ENCODE measurements at places on chromosomes 5 and 9.

DNA sequence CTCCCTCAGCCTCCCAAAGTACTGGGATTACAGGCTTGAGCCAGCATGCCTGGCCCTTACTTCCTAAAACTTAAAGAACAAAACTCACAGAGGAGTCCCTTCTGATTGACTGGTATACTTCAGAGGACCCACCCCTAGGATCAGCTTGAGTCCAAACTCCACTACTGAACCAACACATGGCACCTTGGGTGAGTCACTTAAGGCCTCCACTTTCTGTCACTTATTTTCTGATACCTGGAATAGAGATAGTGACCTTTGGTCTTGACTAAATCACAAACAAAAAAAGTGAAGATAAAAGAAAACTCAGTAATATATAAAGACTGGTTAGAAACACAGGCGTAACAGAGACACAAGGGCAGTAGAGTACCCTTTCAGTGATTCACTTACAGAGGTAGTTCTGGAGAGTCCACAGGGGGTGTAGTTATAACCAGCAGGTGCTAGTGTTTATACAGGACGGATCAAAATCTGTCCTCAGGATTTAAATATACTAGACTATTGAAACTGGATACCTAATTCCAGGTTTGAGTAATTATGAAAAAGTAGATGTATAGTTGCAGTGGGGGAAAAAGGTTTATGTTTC, 274.3 kb upstream of the ANKRD55 start:
- no peak overlapping the region for H3K4me3 ChIP-seq
- no peak overlapping the region for H3K27ac ChIP-seq
- no peaks in the 10 kb centered on the region for H3K36me3 ChIP-seq
- H3K27me3 ChIP-seq, result no peaks in the 10 kb centered on the region
- no peak for DNase-seq

GRCh38 chr9:69815313-69815712, 5.3 kb upstream of the CFAP95 start:
- H3K27ac ChIP-seq, result no peak overlapping the region
- H3K4me3 ChIP-seq, result no peak overlapping the region
- peaks cover 4% of the 10 kb centered on the region for H3K4me1 ChIP-seq
- H3K36me3 ChIP-seq, result no peaks in the 10 kb centered on the region

- no peak overlapping the region for H3K27ac ChIP-seq
- H3K27me3 ChIP-seq, result no peaks in the 10 kb centered on the region
- H3K36me3 ChIP-seq, result no peaks in the 10 kb centered on the region
- DNase-seq, result no peak
Measured at GRCh38 chr9:136779808-136780207, 11.3 kb upstream of the TMEM141 start.

DNA sequence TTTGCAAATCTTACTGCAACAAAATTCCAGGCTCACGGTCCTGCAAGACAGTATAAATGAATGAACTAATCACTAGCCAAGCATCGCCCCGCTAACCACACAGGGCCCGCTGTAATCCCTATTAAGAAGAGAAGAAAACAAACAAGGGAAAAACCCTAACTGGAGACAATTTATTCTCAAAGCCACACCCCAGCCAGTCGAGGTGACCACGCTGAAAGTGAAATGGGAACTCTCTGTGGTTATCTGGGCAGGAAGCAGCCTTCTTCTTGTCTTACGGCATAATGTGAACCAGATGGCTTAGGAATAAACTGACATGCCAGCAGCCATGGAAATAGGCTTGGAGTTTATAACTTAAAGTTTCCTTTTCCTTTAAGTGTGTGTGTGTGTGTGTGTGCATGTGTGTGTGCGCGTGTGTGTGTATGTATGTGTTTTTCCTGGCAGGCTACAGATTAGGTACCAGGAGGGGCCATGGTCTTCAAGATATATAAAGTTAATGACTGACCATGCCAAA, 120.2 kb downstream of the SEMA6A start:
- peaks cover 30% of the 10 kb centered on the region for H3K36me3 ChIP-seq
- H3K27ac ChIP-seq, result peak overlapping the region; percentile 78
- no peak overlapping the region for H3K4me3 ChIP-seq
- DNase-seq, result no peak
- no peaks in the 10 kb centered on the region for H3K27me3 ChIP-seq
- peaks cover 50% of the 10 kb centered on the region for H3K4me1 ChIP-seq

- H3K27me3 ChIP-seq, result no peaks in the 10 kb centered on the region
- no peak overlapping the region for H3K27ac ChIP-seq
- H3K4me3 ChIP-seq, result no peak overlapping the region
- H3K36me3 ChIP-seq, result no peaks in the 10 kb centered on the region
Measured at GRCh38 chr5:62341783-62342475, 35.9 kb downstream of the KIF2A start.

DNA sequence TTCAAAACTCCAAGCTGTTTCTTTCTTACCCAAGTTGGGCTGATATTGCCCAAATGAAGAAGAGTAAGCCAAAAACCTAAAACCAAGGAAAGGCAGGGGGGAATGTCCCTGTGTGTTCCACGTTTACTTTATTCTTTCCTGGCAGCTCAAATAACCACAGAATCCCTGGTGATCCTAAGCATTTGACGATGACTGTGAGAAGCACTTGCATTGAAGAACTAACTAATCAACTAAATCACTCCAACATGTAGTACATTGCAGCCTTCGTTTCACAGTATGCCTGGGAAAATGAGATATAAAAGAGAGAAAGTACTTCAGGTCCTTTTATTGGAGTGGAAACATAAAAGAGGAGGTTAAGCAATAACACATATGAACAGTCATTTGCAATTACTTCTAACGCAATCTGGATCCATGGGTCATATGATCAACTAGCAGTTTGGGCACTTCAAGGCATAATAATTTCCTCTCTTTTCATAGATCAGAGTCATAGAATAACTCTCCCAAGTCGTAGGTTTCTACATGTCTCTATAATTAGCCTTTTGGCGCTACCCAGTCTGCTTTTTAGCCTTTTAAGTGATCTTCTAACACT, 338.4 kb downstream of the TMEM167A start:
- no peak overlapping the region for H3K27ac ChIP-seq
- H3K4me3 ChIP-seq, result no peak overlapping the region
- no peaks in the 10 kb centered on the region for H3K4me1 ChIP-seq

DNA sequence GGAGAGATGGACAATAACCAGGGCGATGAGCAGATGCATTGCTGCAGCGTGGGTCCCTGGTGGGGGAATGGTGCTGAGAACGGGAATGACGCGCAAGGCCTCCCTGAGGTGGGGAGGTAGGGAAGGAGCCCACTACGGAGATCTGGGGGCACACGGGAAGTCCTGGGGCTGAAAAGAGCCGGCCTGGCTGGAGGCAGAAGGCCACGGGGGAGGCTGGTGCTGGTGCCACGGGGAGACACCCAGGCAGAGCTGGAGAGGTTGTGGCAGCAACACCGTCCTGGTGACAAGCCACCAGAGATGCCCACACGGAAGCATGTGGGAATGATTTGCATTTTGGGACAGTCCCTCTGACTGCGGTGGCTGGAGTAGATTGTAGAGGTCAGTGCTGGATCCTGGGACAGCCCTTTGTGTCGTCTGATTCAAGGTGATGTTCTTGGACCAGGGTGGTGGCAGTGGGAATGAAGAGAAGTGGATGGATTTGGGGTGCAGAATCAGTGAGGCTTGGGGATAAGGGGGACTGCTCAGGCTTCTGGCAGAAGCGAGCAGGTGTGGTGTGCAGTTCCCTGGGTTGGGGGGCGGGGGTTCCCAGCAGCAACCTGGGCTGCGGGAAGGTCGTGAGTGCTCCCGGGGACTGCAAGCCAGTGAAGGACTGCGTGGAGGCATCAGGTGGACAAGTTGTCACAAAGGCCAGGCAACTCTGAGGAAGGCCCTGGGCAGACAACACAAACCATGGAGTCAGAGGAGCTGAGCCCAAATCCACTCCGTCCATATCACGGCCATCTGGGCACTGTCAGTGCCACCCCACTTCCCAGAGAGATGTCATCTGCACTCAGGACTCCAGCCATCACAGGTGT, 25.2 kb upstream of the CNOT6 start:
- H3K4me1 ChIP-seq, result no peaks in the 10 kb centered on the region
- H3K36me3 ChIP-seq, result no peaks in the 10 kb centered on the region
- no peak for DNase-seq
- H3K4me3 ChIP-seq, result no peak overlapping the region

GRCh38 chr5:57450991-57451876, 31.4 kb downstream of the ACTBL2 start:
- no peaks in the 10 kb centered on the region for H3K4me1 ChIP-seq
- no peak for DNase-seq
- H3K27ac ChIP-seq, result no peak overlapping the region
- H3K36me3 ChIP-seq, result no peaks in the 10 kb centered on the region
- H3K27me3 ChIP-seq, result no peaks in the 10 kb centered on the region

DNA sequence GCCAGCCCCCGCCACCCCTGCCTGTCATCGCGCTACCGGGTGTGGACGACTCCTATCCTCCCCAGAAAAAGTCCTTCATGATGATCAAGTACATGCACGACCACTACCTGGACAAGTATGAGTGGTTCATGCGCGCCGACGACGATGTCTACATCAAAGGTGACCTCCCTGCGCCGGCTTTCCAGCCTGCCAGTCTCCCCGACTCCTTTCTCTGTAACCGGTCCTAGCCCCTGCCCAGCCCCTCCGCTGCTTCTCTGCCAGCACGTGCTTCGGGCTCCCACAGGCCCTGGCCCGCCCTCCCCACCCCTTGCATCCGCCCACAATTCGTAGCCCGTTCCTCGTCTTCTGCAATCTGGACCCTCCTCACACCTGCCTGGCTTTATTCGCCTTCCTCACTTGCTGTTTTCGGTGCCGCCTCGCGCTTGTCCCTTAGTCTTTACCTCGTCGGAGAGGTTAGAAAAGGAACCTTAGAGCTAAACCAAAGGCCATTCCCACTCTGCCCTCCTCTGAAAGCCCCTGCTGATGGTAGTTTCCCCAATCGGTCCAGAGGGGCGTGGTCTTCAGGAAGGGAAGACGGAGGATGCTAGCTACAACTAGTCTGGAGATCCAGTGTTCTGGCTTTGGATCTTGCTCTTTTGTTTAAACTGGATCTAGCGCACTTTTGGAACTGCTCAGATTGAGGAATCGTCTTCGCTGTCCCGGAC, 1.4 kb downstream of the CHSY3 start:
- peaks cover 10% of the 10 kb centered on the region for H3K4me1 ChIP-seq
- H3K27me3 ChIP-seq, result peaks cover 53% of the 10 kb centered on the region
- no peaks in the 10 kb centered on the region for H3K36me3 ChIP-seq
- DNase-seq, result peak; percentile 74

- DNase-seq, result peak; percentile 58
- peaks cover 18% of the 10 kb centered on the region for H3K4me1 ChIP-seq
- H3K27ac ChIP-seq, result no peak overlapping the region
- no peaks in the 10 kb centered on the region for H3K36me3 ChIP-seq
- H3K27me3 ChIP-seq, result peaks cover 20% of the 10 kb centered on the region
Measured at GRCh38 chr9:88535226-88536022, 446 bp downstream of the NXNL2 start.

GRCh38 chr9:92406477-92406876, 2.1 kb upstream of the OGN start:
- no peaks in the 10 kb centered on the region for H3K27me3 ChIP-seq
- H3K4me1 ChIP-seq, result no peaks in the 10 kb centered on the region
- no peak overlapping the region for H3K4me3 ChIP-seq
- no peak for DNase-seq
- H3K27ac ChIP-seq, result no peak overlapping the region

DNA sequence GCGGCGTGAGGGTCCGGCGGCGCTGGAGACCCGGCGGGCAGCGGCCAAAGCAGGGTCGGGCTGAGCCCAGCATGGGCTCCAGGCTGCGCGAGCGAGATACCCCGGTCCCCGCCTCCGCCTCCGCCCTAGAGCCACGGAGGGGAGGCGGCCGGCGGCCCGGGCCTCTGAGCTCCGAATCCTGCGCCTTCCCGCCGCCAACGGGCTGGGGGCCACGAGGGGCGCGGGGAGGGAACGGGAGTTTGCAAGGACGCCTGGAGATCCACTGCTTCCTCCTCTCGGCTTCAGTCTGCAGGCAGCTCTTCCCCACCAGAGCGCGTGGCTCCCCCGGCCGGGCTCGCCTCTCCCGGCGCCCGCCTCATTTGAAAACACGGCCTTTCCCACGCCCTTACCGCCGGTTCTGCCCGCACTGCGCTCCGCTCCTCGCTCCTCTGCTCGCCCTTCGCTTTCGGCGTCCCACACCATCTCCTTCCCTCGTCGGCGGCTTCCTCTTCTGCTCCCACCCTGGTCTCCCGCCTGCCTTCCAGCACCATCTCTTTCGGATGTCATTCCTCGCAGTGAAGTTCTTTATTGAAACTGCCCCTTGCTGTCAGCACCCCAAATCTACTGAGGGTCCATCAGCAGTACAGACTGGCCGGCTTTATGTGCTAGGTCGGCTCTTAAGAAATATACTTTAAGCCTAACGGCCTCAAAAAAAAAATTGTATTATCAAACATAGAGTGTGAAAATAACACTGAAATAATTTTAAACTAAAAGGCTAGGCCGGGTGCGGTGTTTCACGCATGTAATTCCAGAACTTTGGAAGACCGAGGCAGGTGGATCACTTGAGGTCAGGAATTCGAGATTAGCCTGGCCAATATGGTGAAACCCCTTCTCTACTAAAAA, 105.0 kb upstream of the FAM120A start:
- H3K27me3 ChIP-seq, result no peaks in the 10 kb centered on the region
- peak overlapping the region; percentile 95 for H3K4me3 ChIP-seq
- H3K27ac ChIP-seq, result peak overlapping the region; percentile 90

DNA sequence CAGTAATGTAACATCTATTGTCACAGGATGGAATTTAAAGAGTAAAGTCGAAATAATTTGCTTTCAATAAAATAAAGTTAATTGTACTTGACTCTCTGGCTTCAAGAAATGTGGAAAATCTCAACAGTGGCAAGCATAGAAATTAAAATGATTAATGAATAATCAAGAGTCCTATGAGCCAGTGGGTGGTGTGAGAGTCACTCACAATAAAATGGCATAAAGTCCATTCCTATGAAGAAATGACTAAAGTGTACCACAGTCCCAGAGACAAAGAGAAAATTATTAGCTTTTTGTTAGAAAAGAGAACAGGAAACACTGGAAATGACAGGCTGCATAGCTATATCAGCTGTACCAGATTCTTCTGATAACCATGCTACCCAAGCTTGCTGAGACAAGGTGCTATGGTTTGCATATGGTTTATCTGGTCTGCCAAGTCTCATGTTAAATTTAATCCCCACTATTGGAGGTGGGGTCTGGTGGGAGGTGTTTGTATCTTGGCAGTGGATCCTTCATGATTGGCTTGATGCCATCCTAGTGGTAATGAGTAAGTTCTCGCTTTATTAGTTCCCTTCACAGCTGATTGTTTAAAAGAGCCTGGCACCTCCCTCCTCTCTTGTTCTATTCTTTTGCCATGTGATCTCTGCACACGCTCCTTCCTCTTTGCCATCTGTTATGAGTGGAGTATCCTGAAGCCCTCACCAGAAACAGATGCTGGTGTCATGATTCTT, 647.7 kb upstream of the ITGA1 start:
- no peak for DNase-seq
- H3K4me3 ChIP-seq, result no peak overlapping the region
- no peaks in the 10 kb centered on the region for H3K4me1 ChIP-seq
- H3K27me3 ChIP-seq, result no peaks in the 10 kb centered on the region
- H3K36me3 ChIP-seq, result no peaks in the 10 kb centered on the region

DNA sequence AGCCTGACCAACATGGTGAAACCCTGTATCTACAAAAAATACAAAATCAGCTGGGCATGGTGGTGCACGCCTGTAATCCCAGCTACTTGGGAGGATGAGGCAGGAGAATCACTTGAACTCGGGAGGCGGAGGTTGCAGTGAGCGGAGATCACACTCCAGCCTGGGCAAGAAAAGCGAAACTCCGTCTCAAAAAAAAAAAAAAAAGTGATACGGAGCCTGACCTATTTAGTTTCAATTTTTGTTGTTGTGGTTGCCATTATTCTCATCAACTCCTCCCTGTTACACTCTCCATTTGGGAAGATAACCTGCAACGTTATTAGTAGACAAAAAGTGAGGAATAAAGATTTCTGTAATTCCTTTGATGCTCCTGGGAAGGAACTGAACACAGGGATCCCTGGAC, 1.3 kb downstream of the STOM start:
- peaks cover 22% of the 10 kb centered on the region for H3K4me1 ChIP-seq
- no peaks in the 10 kb centered on the region for H3K36me3 ChIP-seq
- H3K4me3 ChIP-seq, result peak overlapping the region; percentile 64
- H3K27ac ChIP-seq, result no peak overlapping the region
- DNase-seq, result no peak
